ENCODE measurements at places on chromosomes 3 and 15.

GRCh38 chr15:48924528-48925393 lies 39.0 kb downstream of the SHC4 start:
- DNase-seq: no peak

DNA sequence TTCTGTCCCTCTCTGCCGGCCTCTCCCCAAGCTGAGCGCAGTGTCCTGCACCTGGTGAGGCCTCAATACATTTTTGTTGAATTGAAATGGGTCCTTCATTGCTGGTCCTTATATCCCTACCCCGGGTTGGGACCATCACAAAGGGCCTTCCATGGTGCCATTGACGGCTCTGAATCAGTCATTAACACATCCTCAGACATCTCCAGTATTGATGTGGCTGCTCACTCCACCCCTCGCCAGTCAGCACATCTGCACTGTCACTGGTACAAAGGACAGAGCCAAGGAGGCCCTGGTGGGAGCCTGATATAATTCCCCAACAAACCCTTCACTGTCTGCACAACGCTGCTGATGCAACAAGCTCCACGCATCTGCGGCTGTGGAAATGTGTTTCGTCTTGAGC lies 191.6 kb upstream of the TOPAZ1 start:
- no peak for DNase-seq

DNA sequence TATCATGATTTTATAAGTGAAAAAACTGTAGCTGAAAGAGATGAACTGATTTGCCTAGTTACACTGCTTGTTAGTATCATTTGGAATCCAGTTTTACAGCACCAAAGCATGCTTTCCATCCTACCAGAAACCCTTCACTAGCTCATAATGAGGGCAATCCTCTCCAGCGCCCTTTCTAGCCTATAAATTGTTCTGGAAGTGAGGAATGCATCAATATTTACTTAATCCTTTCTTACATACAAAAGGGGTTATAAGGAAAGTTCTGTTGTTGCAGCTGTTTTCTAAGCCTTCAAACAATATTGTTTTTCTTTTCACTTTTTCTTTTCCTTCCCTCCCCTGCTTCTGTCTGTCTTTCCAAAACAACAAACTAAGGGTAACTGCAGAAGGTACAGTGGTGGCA lies 11.0 kb upstream of the PCCB start:
- DNase-seq: no peak

DNA sequence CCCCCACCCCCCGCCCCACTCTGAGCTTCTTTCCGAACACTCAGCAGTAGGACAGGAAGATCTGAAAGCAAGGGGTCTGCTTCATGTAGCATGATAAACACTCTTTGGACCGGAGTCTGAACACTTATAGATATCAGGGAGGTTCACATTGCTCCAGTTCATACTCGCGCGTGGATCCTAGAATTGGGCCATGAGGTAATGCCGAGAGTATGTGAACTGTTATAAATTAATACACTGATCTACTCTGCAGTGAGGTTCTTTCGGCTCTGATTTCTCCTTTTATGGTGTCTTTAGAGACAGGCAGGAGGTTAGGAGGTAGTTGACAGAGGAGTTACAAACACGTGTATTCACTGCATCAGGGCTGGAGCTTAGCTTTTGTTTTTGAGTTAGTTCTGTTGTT lies 223.0 kb downstream of the THSD4 start:
- no peak for DNase-seq

DNA sequence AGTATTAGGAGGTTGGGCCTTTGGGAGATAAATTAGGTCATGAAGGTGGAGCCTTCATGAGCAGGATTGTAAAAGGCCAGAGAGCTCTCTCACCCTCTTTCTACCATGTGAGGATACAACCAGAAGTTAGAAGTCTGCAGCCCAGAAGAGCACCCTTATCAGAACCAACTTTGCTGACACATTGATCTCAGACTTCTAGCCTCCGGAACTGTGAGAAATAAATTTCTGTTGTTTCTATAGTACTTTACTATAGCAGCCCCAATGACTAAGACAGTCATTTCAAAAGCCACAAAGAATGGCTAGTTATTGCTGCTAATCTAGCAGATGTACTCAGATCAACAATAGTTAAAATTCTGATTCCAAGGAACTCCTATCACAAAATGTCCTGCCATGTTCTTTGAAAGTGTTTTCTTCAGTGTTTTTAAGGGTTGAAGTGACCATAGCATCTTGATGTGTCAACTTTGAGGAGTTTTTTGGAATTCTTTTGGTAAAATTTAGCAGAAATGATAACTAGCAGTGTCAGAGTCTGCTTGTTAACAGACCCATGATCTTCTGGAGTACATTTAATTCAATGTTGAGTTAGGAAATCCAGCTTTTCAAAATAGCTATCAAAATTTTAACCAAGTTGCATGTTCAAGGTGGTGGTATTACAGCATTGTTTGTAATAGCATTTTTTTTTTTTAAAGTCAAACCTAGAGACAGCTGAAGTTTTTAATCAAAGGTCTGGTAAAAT lies 10.3 kb downstream of the DZIP3 start:
- DNase-seq: no peak

- DNase-seq: no peak
These were observed 23.7 kb downstream of the ALPK3 start for GRCh38 chr15:84840741-84841429.

DNA sequence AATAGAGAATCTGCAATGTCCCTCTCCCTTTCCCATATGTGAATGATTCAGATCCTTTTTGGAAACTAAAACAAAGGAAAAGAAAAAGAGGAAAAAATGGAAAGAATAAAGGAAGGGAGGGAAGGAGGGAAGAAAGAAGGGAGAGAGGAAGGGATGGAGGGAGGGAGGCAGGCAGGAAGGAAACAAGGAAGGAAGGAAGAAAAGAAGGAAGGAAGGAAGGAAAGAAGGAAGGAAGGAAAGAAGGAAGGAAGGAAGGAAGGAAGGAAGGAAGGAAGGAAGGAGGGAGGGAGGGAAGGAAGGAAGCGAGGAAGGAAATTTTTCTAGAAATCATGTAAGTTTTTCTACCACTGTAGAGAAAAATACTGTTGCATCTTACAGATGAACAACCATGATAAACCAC lies 215.0 kb upstream of the CBLB start:
- DNase-seq: no peak

GRCh38 chr3:112847692-112848091 lies 1.0 kb upstream of the CD200R1L start:
- no peak for DNase-seq

- DNase-seq: no peak
These were observed 27.7 kb downstream of the PTX3 start for GRCh38 chr3:157464321-157464720.

DNA sequence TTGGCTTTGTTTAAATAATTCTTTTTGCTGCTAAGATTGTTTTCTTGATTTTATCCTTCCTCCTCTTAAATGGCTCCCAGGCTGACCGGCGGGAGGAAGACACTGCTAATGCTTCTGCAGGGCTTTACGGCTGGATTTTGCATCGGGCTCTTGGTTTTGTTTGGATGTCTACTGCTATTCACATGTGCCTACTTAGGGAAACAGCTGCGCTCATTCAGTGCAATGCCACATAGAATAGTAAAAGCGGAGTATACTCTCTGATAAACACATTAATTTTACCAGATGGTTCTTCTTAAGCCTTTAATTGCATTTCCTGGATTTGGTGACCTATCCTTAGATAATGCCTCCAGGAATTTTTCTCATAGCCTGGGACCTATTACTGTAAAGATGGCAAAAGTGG lies 146.6 kb downstream of the THSD4 start:
- no peak for DNase-seq

DNA sequence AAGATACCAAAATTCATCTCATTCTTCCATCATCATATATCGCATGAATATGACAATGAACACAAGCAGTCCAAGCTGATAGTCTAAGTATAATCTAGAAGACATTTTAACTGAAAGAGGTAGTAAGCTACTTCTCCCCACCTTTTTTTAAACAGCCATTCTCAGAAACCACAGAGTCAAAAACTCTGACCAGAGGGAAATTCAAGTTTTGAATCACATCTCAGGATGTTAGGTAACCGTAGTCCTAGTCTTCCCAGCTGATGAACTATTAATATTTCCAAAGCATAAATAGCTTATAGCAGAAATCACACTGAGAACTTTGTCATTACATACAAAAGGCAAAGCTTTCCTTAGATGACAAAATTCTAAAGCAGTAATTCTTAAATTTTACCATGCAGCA lies 25.8 kb downstream of the NPTN start:
- no peak for DNase-seq
